MCF 10A (cell line): ENCODE measurements at places on chromosomes 4 and X. TPM values are rescaled to one million over a fixed set of nuclear protein-coding genes. Genes with fewer than 3 reads are reported as not detected.

The XIAP gene
- total RNA-seq, result 62.1 and 62.9 TPM in 2 replicates

The CYBB gene
- 0.07 TPM in 1 of 2 replicates, not detected in the other for total RNA-seq

GRCh38 chr4:70754990-70755688 lies 33.4 kb downstream of the RUFY3 start:
- no peak overlapping the region for H3K27ac ChIP-seq
- H3K27me3 ChIP-seq, result no peaks in the 10 kb centered on the region
- H3K36me3 ChIP-seq, result no peaks in the 10 kb centered on the region

GRCh38 chr4:187603093-187604025 lies 392.2 kb upstream of the ZFP42 start:
- no peak overlapping the region for H3K27ac ChIP-seq
- no peaks in the 10 kb centered on the region for H3K27me3 ChIP-seq
- no peak overlapping the region for H3K4me3 ChIP-seq
- no peaks in the 10 kb centered on the region for H3K36me3 ChIP-seq

DNA sequence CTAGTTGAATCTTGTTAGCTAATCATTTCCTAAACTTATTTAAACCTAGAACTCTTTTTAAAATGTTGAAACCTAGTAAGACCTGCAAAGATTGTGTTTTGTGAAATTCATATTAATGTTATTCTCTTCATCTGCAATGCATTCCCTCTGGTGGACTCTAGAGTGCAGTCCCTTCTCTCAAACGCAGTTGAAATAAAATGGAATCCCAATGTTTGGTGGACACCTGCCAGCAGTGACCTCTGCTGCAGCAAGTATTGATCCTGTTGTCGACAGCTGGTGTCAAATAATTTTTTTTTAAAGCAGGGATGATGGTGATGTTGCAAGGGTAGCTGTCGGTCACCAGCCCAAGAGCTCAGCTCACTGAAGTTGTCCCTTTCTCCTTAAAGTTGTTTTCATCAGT lies 492.0 kb downstream of the ZIC3 start:
- no peaks in the 10 kb centered on the region for H3K4me1 ChIP-seq
- no peaks in the 10 kb centered on the region for H3K27me3 ChIP-seq
- H3K36me3 ChIP-seq, result no peaks in the 10 kb centered on the region
- DNase-seq, result no peak
- H3K4me3 ChIP-seq, result no peak overlapping the region
- no peak overlapping the region for H3K27ac ChIP-seq
